ENCODE measurements at places on chromosomes 12 and 14. TPM values are rescaled to one million over a fixed set of nuclear protein-coding genes. Genes with fewer than 3 reads are reported as not detected.

DNA sequence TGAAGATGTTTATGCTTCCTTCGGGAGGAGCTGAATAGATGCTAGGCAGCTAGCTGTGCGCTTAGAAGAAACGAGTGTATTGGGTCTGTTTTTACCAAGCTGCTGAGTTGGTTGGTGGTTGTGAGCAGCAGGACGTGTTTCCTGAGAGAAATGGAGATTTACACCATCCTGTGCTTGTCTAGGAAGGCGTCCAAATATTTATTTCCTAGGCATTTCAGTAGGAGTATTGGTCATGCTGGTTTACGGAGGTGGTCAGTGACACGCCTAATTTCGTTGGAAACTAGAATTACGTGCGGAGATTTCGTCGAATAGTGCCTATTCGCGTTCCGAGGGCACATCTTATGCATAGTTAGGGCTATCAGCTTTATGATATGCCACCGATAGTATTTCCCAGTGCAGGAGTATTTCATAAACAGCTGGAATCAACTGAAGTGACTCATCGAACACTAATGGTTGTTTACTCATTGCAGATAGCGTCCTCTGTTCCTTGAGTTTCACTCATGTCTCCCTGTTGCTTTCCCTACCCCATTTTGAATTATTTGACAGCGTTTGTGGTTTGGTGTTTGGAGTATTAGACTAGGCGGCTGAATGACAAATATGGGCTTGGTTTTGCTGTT lies 780 bp downstream of the TBC1D15 start:
- no peak for DNase-seq
- peaks cover 35% of the 10 kb centered on the region for H3K4me1 ChIP-seq
- no peaks in the 10 kb centered on the region for H3K36me3 ChIP-seq
- peak overlapping the region; percentile 96 for H3K27ac ChIP-seq
- no peaks in the 10 kb centered on the region for H3K27me3 ChIP-seq
- peak overlapping the region; percentile 80 for H3K4me3 ChIP-seq

DNA sequence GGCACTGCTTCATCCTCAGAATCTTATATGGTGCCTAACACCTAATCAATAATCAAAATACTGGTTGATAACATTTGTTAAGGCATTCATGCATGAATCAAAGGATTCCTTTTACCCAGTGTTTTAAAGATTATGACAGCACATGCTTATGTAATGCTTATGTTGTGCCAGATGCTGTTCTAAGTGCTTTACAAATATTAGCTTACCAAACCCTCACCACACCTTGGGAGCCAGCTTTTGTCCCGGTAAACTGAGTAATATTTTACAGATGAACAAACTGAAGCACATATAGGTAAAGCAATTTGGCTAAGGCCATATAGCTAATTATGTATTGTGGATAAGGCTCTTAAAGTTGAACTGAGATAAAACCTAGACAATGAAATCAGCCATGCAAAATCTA lies 209.2 kb downstream of the ALX1 start:
- H3K4me1 ChIP-seq: no peaks in the 10 kb centered on the region
- no peak for DNase-seq
- no peaks in the 10 kb centered on the region for H3K36me3 ChIP-seq

- DNase-seq: no peak
- no peak overlapping the region for H3K4me3 ChIP-seq
- no peak overlapping the region for H3K27ac ChIP-seq
- no peaks in the 10 kb centered on the region for H3K4me1 ChIP-seq
Measured at GRCh38 chr14:22650046-22650739, 6.0 kb upstream of the OR6J1 start.

GRCh38 chr12:19390051-19390598 lies 49.2 kb upstream of the AEBP2 start:
- DNase-seq: no peak
- no peaks in the 10 kb centered on the region for H3K36me3 ChIP-seq
- H3K27ac ChIP-seq: no peak overlapping the region
- H3K27me3 ChIP-seq: no peaks in the 10 kb centered on the region
- H3K4me3 ChIP-seq: no peak overlapping the region

GRCh38 chr12:81692008-81692407 lies 67.1 kb downstream of the PPFIA2 start:
- no peaks in the 10 kb centered on the region for H3K36me3 ChIP-seq
- H3K4me1 ChIP-seq: no peaks in the 10 kb centered on the region
- no peaks in the 10 kb centered on the region for H3K27me3 ChIP-seq
- no peak for DNase-seq
- no peak overlapping the region for H3K27ac ChIP-seq

- H3K4me1 ChIP-seq: no peaks in the 10 kb centered on the region
- no peaks in the 10 kb centered on the region for H3K27me3 ChIP-seq
- no peak overlapping the region for H3K27ac ChIP-seq
- no peak for DNase-seq
- no peaks in the 10 kb centered on the region for H3K36me3 ChIP-seq
- H3K4me3 ChIP-seq: no peak overlapping the region
Measured at GRCh38 chr14:95660651-95661515, 25.3 kb upstream of the TCL1B start.

GRCh38 chr14:29782041-29782440 lies 145.6 kb downstream of the PRKD1 start:
- H3K27ac ChIP-seq: no peak overlapping the region
- H3K27me3 ChIP-seq: no peaks in the 10 kb centered on the region
- H3K36me3 ChIP-seq: no peaks in the 10 kb centered on the region
- DNase-seq: no peak
- no peaks in the 10 kb centered on the region for H3K4me1 ChIP-seq

GRCh38 chr12:7114008-7114407 lies 5.0 kb upstream of the C1RL start:
- H3K27ac ChIP-seq: no peak overlapping the region
- H3K4me1 ChIP-seq: peaks cover 6% of the 10 kb centered on the region
- no peaks in the 10 kb centered on the region for H3K27me3 ChIP-seq

- no peaks in the 10 kb centered on the region for H3K4me1 ChIP-seq
- H3K27me3 ChIP-seq: no peaks in the 10 kb centered on the region
- no peak overlapping the region for H3K4me3 ChIP-seq
- no peaks in the 10 kb centered on the region for H3K36me3 ChIP-seq
- H3K27ac ChIP-seq: no peak overlapping the region
Measured at GRCh38 chr12:30019366-30020140, 235.8 kb upstream of the TMTC1 start.

DNA sequence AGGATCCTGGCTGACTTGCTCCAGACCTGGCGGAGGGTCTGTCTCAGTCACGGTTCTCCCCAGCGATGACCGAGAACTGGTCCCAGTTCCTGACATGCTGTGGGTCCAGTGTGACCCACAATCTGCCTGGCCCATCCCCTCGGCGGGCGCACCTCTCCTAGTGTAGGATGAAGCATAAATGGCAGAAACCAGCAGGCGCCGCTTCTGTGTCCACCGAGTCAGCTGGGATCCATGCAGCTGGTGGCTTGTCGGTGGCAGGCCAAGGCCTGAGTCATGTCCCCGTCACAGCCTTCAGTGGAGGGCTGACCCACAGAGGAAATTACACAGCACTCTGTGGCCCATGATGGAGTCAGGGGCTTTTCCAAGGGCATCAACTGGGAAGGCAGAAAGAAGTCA lies 38.5 kb downstream of the NFKBIA start:
- H3K36me3 ChIP-seq: no peaks in the 10 kb centered on the region
- H3K4me1 ChIP-seq: peaks cover 20% of the 10 kb centered on the region
- no peak for DNase-seq
- H3K4me3 ChIP-seq: no peak overlapping the region
- H3K27me3 ChIP-seq: no peaks in the 10 kb centered on the region

- DNase-seq: no peak
- H3K4me1 ChIP-seq: no peaks in the 10 kb centered on the region
- no peak overlapping the region for H3K27ac ChIP-seq
- no peaks in the 10 kb centered on the region for H3K36me3 ChIP-seq
- no peak overlapping the region for H3K4me3 ChIP-seq
Measured at GRCh38 chr14:20905676-20906075, 14.5 kb downstream of the RNASE3 start.

DNA sequence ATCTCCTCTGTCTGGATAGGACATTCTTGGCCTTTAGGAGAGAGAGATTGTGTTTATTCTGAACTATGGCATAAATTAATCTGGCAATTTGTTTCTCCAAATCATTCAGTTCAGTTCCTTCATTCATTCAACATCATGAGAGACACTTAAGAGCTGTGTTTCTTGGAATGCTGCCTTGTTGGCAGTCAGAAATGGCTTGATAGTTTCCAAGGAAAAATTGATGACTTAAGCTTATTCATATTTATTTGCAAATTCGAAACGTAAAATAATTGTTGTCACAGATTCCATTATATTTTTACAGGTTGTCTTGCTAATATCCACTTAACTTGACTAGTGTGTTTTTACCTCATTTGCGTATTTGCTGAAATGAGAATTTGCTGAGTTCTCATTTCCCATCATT lies 393.0 kb downstream of the C12orf75 start:
- no peak overlapping the region for H3K4me3 ChIP-seq
- H3K36me3 ChIP-seq: no peaks in the 10 kb centered on the region
- no peak for DNase-seq
- no peak overlapping the region for H3K27ac ChIP-seq
- H3K4me1 ChIP-seq: no peaks in the 10 kb centered on the region
- no peaks in the 10 kb centered on the region for H3K27me3 ChIP-seq

- H3K36me3 ChIP-seq: no peaks in the 10 kb centered on the region
- no peak overlapping the region for H3K4me3 ChIP-seq
- no peaks in the 10 kb centered on the region for H3K4me1 ChIP-seq
- no peaks in the 10 kb centered on the region for H3K27me3 ChIP-seq
- H3K27ac ChIP-seq: no peak overlapping the region
Measured at GRCh38 chr12:88904705-88905104, 324.4 kb upstream of the KITLG start.

- no peak for DNase-seq
- no peak overlapping the region for H3K27ac ChIP-seq
- H3K4me3 ChIP-seq: no peak overlapping the region
Measured at GRCh38 chr12:117685110-117685926, 283.5 kb downstream of the KSR2 start.

- no peaks in the 10 kb centered on the region for H3K36me3 ChIP-seq
- no peak overlapping the region for H3K4me3 ChIP-seq
- no peak for DNase-seq
- no peaks in the 10 kb centered on the region for H3K4me1 ChIP-seq
- H3K27ac ChIP-seq: no peak overlapping the region
- H3K27me3 ChIP-seq: no peaks in the 10 kb centered on the region
Measured at GRCh38 chr12:96878704-96879103, 28.4 kb upstream of the NEDD1 start.

GRCh38 chr12:47781479-47782371 lies 8.7 kb downstream of the SLC48A1 start:
- H3K27ac ChIP-seq: no peak overlapping the region
- no peak for DNase-seq
- no peaks in the 10 kb centered on the region for H3K27me3 ChIP-seq
- H3K4me1 ChIP-seq: no peaks in the 10 kb centered on the region
- H3K36me3 ChIP-seq: no peaks in the 10 kb centered on the region
- no peak overlapping the region for H3K4me3 ChIP-seq

GRCh38 chr12:52692254-52692653 lies 11.1 kb downstream of the KRT77 start:
- H3K4me1 ChIP-seq: peaks cover 27% of the 10 kb centered on the region
- no peaks in the 10 kb centered on the region for H3K27me3 ChIP-seq
- no peak overlapping the region for H3K4me3 ChIP-seq
- DNase-seq: no peak

CELA1 gene
- total RNA-seq: 1.6 TPM

GDF3 gene
- not detected for total RNA-seq

AMIGO2 gene
- 12.1 TPM for total RNA-seq
